Non-pigmented ciliary epithelial cell (primary cell): ENCODE measurements at places on chromosomes 12 and 14.

- no peak for DNase-seq
Measured at GRCh38 chr12:132279184-132279889, 50.1 kb downstream of the GALNT9 start.

DNA sequence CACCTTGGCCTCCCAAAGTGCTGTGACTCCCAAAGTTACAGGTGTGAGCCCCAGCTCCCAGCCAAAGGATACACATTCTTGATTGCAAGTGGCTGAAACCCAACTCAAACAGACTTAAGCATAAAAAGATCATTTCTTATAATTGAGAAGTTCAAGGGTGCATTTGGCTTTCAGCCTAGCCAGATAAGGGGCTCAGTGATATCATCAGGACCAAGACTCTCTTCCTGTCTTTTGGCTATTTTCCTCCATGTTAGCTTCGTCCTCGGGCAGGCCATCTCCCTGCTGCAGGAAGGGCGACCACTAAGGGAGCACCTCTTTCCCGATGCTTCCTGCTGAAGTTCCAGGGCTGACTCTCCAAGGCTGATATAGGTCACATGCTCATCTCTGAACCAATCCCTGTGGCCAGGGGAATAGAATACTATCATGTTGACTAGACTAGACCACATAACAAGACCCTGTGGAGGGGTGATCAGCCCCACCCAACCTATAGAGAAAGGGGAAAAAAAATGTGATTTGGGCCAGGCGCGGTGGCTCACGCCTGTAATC is 9.8 kb upstream of the KRT8 start:
- no peak for DNase-seq

GRCh38 chr12:112870267-112870980 is 36.3 kb upstream of the OAS1 start:
- DNase-seq = no peak

GRCh38 chr12:69553628-69554248 is 31.5 kb upstream of the CCT2 start:
- DNase-seq = no peak

- DNase-seq = no peak
Measured at GRCh38 chr12:74412606-74413230, 124.9 kb upstream of the ATXN7L3B start.

GRCh38 chr14:65813760-65814384 is 401.3 kb downstream of the FUT8 start:
- DNase-seq = no peak

DNA sequence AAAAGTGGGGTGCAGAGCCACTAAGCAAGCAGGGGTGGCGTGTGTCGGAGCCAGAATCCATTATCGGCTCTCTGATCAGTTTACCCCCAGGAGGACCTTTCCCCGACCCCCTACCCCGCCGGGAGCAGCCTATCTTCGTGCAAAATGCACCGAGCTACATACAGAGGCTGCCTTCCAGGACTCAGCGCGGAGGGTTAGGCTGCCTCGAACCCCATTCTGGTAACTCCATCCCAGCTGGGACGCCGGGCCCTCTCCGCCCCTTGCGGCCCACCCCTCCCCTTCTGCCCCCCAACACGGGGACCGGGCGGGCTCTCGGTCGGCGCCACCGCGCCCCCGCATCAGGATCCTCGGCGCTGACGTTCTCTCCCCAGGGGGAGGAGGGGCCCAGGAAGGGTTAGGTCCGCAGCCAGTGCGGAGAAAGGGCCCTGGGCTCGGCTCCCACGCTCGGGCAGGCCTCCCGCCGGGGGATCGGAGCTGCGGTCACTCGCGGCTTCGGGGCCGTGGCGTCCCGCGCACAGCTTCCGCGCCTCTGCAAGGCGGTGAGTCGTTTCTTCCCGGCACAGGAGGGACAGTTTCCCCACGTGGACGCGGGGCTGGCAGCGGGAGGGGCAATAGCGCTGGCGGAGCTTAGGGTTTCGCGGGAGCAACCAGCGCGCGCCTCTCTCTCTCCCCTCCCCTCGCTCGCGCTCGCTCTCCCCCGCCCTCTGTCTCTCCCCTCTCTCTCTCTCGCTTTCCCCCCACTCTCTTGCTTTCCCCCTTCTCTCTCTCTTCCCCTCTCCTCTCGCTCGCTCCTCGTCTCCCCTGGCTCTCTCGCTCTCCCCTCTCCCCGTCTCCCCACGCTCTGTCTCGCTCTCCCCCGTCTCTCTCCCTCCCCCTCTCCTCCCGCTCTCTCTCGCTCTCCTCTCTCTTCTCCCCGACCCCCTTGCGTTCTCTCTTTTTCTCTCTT is 12.5 kb upstream of the MAP3K9 start:
- DNase-seq = no peak

GRCh38 chr14:106129274-106129673 is 602.9 kb downstream of the TMEM121 start:
- no peak for DNase-seq

DNA sequence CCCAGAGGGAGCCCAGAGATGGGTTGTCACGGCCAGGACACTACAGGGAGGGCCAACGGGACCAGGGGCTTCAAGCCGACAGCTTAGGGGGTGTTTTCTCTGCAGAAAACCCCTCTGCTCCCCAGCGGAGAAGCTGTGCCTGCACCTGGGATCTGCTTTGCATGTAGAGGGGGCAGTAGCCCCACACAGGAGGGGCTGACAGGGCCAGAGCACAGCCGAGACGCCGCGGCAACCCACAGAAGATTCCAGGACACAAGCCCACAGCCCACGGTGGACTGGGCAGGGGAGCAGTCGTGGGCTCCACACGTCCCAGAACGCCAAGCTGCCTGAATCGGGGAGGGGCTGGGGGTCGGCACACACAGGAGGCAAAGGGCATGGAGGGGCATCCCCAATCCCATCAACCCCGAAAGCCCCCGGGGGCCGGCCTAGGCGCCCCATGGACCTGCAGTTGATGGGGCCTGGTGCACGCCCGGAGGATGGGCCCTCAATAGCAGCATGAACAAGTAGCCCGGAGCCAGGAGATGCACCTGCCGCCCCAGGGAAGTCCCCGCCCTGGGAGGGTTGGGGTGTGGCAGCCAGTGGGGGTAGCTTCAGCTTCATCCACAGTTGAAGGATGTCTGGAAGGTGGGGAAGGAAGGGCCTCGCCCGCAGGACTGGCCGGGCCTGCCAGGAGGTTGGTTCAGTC is 30.5 kb upstream of the TMEM179 start:
- DNase-seq = no peak

- DNase-seq = no peak
Measured at GRCh38 chr12:94265966-94266745, 117.8 kb downstream of the PLXNC1 start.

- DNase-seq = no peak
Measured at GRCh38 chr12:9096563-9097176, 19.0 kb downstream of the A2M start.

DNA sequence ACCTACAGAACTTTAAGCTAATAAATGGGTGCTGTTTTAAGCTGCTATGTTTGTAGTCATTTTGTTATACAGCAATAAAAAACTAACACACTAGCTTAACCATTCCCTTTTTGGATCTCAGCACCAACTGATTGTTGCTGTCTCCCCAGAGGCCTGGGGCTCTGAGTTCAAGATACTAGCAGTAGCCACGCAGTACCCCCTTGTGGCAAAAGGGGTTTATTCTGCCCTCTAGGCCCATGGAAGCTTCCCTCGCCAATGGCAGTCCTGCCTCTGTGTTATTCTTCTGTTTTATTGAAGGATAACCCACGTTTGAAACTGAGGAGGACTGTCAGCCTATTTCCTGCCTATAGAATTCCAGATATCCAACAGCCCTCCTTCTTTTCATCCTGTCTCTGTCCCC is 455.3 kb upstream of the ATP2B1 start:
- DNase-seq = no peak

GRCh38 chr14:50717811-50718210 is 49.7 kb upstream of the SAV1 start:
- DNase-seq = no peak
